NCI-H345 (cell line): ENCODE measurements at places on chromosomes 7 and 10.

DNA sequence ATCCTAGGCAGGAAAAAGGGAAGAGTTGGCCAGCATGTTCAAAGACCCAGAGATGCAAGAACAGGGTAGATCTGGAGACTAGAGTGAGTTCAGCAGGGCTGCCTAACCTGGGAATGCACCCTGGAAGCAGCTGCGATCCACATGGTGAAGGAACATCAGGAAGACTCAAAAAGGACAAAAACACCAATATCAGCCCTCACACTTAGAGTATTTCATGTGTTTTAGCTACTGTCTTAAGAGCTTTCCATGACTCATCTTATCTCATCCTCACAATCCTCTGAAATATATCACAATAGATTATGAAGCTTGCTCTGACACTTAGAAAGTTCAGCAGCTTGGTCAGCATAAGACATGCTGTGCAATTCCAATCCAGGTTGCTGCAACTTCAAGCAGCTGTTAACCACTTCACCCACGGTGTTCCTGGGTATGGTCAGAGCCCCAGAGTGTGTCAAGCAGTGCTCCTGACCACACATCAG, 380.9 kb downstream of the PARD3 start:
- no peak for DNase-seq

DNA sequence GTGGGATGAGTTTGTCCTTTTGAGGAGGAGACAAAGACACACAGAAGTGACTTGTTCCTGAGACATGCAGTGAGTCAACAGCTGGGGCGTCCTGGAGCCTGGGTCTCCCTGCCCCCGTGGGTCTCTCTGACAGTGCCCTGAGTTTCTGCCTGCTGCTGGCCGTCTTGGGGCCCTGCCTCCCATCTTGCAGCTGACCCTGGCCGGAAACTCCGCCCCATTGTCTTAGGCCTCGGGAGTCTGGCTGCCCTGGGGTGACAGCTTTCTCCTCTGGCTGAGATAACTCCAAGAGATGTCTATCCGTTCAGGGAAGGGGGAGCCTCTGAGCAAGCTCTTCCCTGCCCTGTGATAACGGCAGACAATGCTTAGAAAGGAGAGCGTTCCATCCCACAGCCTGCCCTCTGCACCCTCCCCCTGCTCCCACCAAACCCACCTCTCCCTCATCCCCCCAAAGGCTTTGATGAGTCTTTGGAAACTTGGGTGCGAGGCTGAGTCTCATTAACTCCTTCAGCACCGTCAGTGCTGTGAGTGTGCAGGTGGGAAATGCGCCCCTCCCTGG, 69.5 kb upstream of the PODXL start:
- DNase-seq: no peak

DNA sequence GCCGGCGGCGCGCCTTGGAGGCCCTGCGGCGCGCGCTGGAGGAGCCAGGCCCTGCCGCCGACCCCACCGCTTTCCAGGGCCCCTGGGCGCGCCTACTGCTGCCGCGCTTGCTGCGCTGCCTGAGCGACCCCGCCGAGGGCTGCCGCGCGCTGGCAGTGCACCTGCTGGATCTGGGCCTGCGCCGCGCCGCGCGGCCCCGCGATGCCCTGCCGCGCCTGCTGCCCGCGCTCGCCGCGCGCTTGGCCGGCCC, 280 bp downstream of the DNAAF5 start:
- DNase-seq: peak; percentile 38

- DNase-seq: no peak
These were observed 224.3 kb downstream of the POU6F2 start for GRCh38 chr7:39202041-39202440.

GRCh38 chr10:79883986-79884385, 57.4 kb downstream of the NUTM2E start:
- no peak for DNase-seq

DNA sequence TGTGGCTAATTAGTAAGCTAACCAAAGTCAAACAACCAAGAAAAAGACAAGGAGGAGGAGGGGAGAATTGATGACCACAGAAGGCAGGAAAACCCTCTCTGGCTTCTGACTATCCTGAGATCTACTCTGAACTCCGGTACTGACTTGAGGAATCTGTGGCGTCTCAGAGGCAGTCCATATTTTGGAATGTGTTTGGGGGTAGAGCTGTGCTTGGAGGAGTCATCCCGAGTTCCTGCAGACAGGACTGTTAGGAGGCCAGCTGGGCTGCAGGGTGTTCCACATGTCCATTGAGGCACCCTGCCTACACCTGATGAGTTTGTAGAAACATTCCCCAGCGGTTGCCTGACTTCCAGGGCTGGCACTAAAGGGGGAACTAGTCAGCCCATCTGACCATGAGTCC, 91.6 kb downstream of the PLCE1 start:
- no peak for DNase-seq

GRCh38 chr7:6409944-6410693, 37.6 kb downstream of the DAGLB start:
- no peak for DNase-seq

GRCh38 chr10:306675-307185, 171.5 kb downstream of the ZMYND11 start:
- no peak for DNase-seq

DNA sequence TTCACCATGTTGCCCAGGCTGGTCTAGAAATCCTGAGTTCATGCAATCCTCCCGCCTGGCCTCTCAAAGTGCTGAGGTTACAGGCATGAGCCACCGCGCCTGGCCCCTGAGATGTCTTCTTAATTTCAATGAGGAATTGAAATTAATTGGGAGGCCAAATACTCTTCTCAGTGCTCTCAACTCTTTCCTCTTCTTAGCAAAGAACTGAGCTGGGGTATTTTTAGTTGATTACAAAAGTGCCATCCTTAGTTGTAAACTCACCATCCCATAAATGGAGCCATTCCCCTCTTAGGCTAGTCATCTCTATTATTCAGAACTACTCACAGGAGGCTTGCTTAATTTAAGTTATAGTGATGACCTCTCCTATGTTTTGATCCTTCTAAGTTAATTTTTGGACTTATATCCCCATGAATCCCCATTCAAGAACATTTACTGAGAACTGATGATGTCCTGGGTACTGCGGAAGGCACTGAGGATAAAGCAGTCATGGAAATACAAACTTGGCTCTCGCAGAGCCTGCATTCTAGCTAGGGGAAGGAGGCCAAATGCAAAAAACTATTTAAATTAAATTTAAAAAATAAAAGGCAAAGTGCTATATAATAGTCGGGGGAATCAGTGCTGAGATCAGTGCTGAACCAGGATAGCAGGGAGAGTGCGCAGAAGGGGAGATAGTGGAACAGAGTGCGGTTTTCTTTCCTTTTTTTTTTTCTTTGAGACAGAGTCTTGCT, 145.3 kb downstream of the SFMBT2 start:
- no peak for DNase-seq

DNA sequence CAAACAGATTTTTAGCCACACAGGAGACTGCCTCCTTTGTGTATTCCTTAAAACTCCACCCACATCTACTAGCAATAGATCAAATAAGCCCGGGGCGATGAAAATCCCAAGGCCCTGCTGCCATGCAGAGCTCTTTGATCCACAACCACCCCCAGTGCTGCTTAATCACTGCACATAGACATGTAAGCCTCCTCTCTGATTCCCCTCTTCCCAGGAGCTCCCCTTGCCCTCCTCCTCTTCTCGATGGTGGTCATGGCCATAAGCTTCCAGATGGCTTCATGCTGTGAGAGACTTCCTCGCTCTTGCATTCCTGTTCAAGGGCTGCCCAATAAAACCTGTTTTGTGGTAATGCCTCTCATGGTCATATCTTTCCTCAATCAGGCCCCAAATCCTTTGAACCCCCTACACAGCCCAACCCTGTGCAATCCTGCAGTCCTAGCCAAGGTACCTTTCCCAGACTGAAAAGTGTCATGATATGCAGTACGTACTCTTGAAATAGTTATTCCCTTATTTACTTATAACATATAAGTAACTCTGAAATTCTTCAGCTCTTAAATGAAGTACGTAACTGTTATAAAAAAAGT, 158.5 kb downstream of the CACNA2D1 start:
- DNase-seq: no peak

GRCh38 chr10:61169294-61169693, 225.3 kb upstream of the RHOBTB1 start:
- no peak for DNase-seq

DNA sequence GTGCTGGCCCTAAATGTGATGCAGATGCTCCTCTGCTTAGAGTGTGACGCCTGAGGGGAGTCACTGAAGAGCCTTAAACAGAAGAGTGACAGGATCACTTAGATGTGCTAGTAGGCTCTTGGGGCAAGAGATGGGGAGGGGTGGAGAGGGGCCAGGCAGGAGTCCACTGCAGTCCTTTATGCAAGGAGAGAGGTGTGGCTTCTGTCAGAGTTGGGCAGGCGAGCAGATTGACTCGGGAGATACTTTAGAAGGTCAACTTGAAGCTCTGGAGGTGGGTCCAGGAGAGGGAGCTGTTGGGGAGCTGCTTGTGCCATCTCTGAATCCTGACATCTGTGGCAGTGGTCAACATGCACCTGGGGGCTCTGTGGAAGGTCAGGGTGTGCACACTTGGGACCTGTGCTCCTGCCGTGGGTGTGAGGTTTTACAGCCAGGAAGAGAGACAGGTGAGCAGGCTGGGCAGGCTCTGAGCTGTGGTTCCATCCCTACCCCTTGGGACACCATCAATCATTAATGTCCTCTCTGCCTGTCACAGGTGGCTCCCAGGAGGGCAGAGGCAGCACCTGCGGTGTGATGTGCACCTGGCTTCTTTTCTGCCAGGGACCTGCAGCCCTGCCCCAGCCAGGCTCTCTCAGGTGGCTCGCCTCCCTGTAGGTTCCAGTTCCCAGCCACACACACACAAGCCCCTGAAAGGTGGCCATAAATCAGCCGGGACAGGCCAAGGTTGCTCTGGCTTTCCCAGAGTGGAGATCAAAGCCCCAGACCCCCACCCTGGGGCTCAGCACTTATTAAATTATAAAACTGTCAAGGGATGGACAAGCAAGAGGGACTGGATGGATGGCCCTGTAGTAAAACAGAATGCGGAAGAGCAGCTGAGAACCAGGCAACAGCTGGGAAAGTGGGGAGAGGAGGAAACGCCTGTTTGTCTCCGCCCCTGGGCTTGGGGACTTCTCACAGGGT, 14.0 kb downstream of the NEURL1 start:
- DNase-seq: peak; percentile 84

- no peak for DNase-seq
These were observed 31.1 kb downstream of the SH3PXD2A start for GRCh38 chr10:103824281-103824680.

GRCh38 chr10:110837418-110838171, 34.1 kb upstream of the PDCD4 start:
- no peak for DNase-seq

DNA sequence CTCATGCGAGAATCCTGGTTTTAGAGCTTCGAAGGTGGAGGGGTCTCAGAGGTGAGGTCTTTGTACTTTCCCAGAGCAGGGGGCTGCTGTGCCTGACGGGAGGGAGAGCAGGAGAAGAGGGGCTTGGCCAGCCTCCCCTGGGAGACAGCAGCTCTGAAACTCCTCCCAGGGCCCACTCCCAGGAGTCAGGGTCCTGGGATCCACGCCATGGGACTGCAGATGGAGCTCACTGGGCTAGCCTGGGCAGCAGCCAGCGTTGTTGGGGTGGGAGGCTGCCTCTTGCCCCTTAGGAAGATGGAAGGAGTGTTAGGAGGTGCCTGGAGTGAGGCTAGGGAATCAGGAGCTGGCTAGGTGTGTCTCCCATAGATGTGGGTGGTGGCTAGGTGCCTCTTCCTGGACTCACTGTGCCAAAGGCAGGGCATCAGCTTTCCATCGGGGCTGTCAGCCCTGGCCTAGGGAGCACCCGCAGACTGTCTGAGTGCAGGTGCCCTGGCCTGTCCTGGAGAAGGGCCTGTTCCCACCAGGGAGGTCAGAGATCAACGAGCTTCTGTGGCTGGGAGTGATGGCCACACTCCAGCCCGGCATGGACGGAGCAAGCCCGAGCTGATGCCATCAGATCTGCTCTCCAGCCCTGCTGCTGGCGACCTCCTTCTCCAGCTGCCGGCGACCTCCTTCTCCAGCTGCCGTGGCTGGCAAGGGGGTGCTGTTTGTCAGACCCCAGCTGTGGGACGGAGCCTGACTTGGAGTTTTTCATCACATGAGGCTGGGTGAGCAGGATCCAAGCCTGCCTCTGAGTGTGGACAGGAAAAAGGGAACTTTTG, 111.3 kb downstream of the PTPN20 start:
- no peak for DNase-seq

DNA sequence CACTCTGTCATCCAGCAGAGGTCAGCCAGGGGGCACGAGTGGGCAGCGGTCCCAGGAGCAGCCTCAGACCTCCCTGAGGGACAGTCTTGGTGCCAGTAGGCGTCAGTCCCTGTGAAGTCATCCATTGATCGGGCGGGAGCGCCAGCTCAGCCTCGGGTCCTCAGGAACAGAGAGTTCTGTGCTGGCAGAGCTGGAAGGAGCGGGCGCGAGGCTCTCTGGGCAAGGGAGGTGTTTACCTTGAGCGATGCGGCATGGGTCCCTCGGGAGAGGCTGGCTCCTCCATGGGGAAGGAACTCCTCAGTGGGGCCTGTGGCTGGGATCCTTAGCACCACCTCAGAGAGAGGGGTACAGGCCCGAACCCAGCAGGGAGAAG, 101.1 kb upstream of the PPIF start:
- no peak for DNase-seq

- no peak for DNase-seq
These were observed 150.3 kb downstream of the LRRTM3 start for GRCh38 chr10:67076144-67076543.

- no peak for DNase-seq
These were observed 10.8 kb downstream of the SLF2 start for GRCh38 chr10:100923580-100923979.
